ENCODE measurements at places on chromosomes 2 and 18. TPM values are rescaled to one million over a fixed set of nuclear protein-coding genes. Genes with fewer than 3 reads are reported as not detected.

Gene LYG2
- total RNA-seq = not detected

Gene CPO
- 0.22 TPM for total RNA-seq

Gene CASP8
- total RNA-seq = 12.0 TPM

Gene COLEC12
- total RNA-seq = 0.12 TPM

- DNase-seq = no peak
Observed at GRCh38 chr2:225367482-225367881, 32.0 kb upstream of the NYAP2 start.

DNA sequence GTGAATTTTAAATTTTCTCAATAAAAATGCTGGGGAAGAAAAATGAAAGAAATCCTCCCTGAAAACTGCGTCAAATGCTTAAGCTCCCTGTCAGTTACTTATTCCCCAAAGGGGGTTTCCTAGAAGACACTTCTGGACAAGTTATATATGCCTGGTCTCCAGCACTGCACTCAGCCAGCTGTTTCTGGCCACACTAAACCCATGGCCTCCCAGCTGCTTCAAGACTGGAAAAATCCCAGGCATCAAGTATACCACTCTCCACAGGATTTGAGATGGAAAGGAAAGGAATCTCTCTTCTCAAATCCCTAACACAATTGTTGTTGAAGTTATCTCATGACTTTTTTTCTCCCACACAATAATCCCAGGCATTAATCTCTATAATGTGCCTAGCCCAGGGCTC is 245.7 kb downstream of the NBAS start:
- DNase-seq = no peak

GRCh38 chr18:65527879-65528633 is 222.8 kb upstream of the CDH7 start:
- DNase-seq = no peak

DNA sequence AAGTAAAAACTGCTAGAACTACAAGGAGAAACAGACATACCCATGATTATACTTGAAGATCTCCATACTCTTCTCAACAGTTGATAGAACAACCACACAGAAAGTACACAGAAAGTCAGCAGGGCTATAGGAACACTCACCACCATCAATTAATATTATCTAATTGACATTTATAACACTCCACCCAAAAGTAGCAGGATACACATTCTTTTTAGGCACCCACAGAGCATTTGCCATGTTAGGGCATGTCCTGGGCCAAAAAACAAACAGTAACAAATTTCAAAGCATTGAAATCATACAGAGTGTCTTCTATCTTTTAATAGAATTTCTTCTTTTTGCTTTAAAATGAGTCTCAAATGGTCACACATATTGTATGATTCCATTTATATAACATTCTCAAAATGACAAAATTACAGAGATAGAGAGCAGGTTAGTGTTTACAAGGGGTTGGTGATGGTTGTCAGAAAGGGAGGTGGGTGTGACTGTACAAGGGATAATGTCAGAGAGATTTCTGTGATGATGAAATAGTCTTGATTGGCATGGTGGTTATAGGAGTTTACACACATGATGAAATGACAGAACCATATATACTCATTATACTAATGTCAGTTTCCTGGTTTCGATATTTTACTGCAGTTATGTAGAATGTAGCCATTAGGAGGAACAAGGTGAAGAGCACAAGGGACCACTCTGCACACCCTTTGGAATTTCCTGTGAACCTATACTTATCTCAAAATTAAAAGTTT is 82.8 kb downstream of the NCK2 start:
- DNase-seq = no peak

- DNase-seq = no peak
Observed at GRCh38 chr2:179741317-179741716, 120.1 kb downstream of the ZNF385B start.

Measured in right lobe of liver (tissue), 6 donors.